ENCODE measurements at places on chromosomes 7 and 10. TPM values are rescaled to one million over a fixed set of nuclear protein-coding genes. Genes with fewer than 3 reads are reported as not detected.

The GHRHR gene
- not detected for total RNA-seq

The CCDC201 gene
- not detected for total RNA-seq

GRCh38 chr7:94547126-94547525 lies 37.5 kb downstream of the CASD1 start:
- no peaks in the 10 kb centered on the region for H3K36me3 ChIP-seq
- H3K27me3 ChIP-seq, result no peaks in the 10 kb centered on the region
- no peak overlapping the region for H3K27ac ChIP-seq
- H3K4me1 ChIP-seq, result no peaks in the 10 kb centered on the region

GRCh38 chr10:8034466-8035005 lies 20.0 kb upstream of the GATA3 start:
- H3K36me3 ChIP-seq, result no peaks in the 10 kb centered on the region
- DNase-seq, result no peak
- H3K27me3 ChIP-seq, result peaks cover 53% of the 10 kb centered on the region
- H3K4me1 ChIP-seq, result peaks cover 15% of the 10 kb centered on the region
- H3K27ac ChIP-seq, result no peak overlapping the region
- no peak overlapping the region for H3K4me3 ChIP-seq

The CTAGE8 gene
- 4.3 TPM for total RNA-seq

DNA sequence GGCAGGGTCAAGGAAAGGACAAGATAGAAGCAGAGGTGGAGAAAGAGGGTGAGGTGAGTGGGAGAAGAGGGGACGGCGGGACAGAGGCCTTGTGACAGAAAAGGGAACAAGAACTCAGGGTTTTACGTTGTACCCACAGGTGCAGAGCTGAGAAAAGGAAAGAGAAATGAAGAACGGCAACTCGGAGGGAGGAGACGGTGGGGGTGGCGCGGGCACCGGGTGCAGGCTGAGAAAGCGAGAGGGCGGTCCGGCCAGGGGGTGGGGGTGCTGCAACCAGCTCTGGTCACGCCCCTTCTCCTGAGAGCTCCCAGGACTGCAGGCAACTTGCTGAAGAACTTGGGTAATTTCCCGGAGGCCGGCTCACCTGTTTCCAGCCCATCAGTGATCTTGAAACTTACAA lies 65.3 kb downstream of the CARD11 start:
- H3K36me3 ChIP-seq, result no peaks in the 10 kb centered on the region
- H3K4me3 ChIP-seq, result no peak overlapping the region
- H3K27ac ChIP-seq, result no peak overlapping the region
- peak; percentile 67 for DNase-seq

- H3K27ac ChIP-seq, result no peak overlapping the region
- no peak for DNase-seq
- peaks cover 4% of the 10 kb centered on the region for H3K4me1 ChIP-seq
- H3K27me3 ChIP-seq, result no peaks in the 10 kb centered on the region
- no peak overlapping the region for H3K4me3 ChIP-seq
These were observed 24.1 kb downstream of the CAMK2G start for GRCh38 chr10:73850211-73850610.

GRCh38 chr7:151232917-151233701 lies 826 bp downstream of the CHPF2 start:
- no peaks in the 10 kb centered on the region for H3K27me3 ChIP-seq
- peak overlapping the region; percentile 96 for H3K4me3 ChIP-seq
- peak; percentile 69 for DNase-seq

GRCh38 chr7:542713-543500 lies 23.3 kb upstream of the PDGFA start:
- H3K4me3 ChIP-seq, result no peak overlapping the region
- no peak for DNase-seq
- H3K27me3 ChIP-seq, result no peaks in the 10 kb centered on the region
- H3K27ac ChIP-seq, result no peak overlapping the region

The ATOH7 gene
- not detected for total RNA-seq

The NOS3 gene
- total RNA-seq, result 8.1 TPM

GRCh38 chr10:6494936-6495592 lies 85.0 kb downstream of the PRKCQ start:
- no peak for DNase-seq
- H3K27me3 ChIP-seq, result no peaks in the 10 kb centered on the region
- H3K4me1 ChIP-seq, result no peaks in the 10 kb centered on the region
- H3K4me3 ChIP-seq, result no peak overlapping the region
- H3K27ac ChIP-seq, result no peak overlapping the region

- H3K36me3 ChIP-seq, result no peaks in the 10 kb centered on the region
- H3K27ac ChIP-seq, result no peak overlapping the region
- H3K27me3 ChIP-seq, result no peaks in the 10 kb centered on the region
- H3K4me1 ChIP-seq, result no peaks in the 10 kb centered on the region
These were observed 201.0 kb downstream of the ADARB2 start for GRCh38 chr10:1536341-1536740.

- no peaks in the 10 kb centered on the region for H3K27me3 ChIP-seq
- H3K4me1 ChIP-seq, result no peaks in the 10 kb centered on the region
- H3K36me3 ChIP-seq, result no peaks in the 10 kb centered on the region
- no peak for DNase-seq
- no peak overlapping the region for H3K4me3 ChIP-seq
- H3K27ac ChIP-seq, result no peak overlapping the region
These were observed 212.2 kb downstream of the PCLO start for GRCh38 chr7:82950436-82950835.

The UNC5B gene
- total RNA-seq, result 7.1 TPM

Measured in thyroid gland (tissue), 4 donors.